ENCODE measurements at places on chromosomes 2 and 18. TPM values are rescaled to one million over a fixed set of nuclear protein-coding genes. Genes with fewer than 3 reads are reported as not detected.

DNA sequence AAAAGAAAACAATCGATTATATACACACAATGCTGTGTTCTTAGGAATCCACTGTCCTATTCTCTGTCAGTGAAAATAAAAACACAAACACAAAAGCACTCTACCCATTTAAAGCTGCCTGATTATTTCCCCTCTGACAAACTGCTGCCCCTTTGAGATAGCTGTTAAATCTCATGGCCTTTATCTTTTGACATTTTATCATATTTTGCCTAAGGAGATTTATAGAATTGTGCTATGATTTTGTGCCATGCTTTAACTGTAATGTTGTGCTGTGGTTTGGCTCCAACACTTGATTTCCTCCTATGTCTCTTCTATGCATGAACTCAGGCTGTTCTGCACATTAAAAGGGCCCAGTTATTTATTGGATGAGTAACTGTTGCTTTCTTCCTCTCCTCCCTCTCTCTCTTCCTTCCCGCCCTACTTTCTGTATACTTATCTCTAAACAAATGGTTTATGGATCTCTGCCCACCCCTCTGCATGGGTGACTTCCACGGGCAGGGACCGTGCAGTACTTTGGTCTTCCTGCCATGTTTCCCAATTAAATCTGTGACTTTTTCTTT, 1096.6 kb downstream of the TSN start:
- no peak overlapping the region for H3K27ac ChIP-seq
- no peak for DNase-seq
- H3K4me1 ChIP-seq: no peaks in the 10 kb centered on the region
- no peak overlapping the region for H3K4me3 ChIP-seq

GRCh38 chr18:49613141-49613640, 51.3 kb downstream of the LIPG start:
- no peak overlapping the region for H3K4me3 ChIP-seq
- no peak for DNase-seq
- H3K27ac ChIP-seq: no peak overlapping the region
- H3K27me3 ChIP-seq: peaks cover 9% of the 10 kb centered on the region
- no peaks in the 10 kb centered on the region for H3K4me1 ChIP-seq

GRCh38 chr2:10524851-10525572, 76.9 kb upstream of the ODC1 start:
- H3K36me3 ChIP-seq: no peaks in the 10 kb centered on the region

DNA sequence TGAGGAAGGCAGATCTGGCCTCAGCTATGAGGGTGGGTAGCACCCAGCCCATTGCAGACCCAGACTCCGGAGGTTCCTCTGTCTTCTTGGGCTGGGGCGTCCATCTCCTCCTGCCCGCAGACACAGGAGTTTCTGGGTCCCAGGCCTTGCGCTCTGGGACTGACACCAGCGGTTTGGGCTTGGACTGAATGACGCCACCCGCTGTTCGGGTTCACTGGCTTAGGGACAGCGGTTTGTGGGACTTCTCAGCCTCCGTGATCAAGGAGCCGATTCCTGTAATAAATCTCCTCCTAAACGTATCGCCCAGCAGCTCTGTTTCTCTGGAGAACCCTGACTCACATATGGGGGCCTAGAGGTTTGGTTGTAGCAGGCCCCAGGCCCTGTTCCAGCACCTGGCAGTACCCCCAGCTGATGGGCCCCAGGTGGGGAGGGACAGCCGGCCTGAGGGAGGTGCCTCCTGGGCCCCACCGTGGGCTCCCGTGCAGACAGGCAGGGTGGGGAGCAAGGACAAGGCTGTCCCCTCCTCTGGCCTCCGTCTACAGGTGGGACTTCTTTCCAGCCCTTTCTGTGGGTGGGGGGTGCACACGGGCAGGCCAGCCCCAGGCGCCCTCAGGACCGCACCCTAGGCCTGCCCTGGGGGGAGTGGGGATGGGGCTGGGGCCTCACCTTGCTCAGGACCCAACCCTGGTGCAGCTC, 4.5 kb upstream of the AQP12A start:
- H3K4me1 ChIP-seq: peaks cover 11% of the 10 kb centered on the region
- no peaks in the 10 kb centered on the region for H3K36me3 ChIP-seq
- H3K27ac ChIP-seq: no peak overlapping the region
- DNase-seq: no peak
- H3K27me3 ChIP-seq: no peaks in the 10 kb centered on the region
- no peak overlapping the region for H3K4me3 ChIP-seq

GRCh38 chr18:68642003-68642402, 72.9 kb downstream of the TMX3 start:
- DNase-seq: no peak
- H3K36me3 ChIP-seq: no peaks in the 10 kb centered on the region
- H3K27me3 ChIP-seq: peaks cover 19% of the 10 kb centered on the region
- H3K4me1 ChIP-seq: no peaks in the 10 kb centered on the region
- H3K4me3 ChIP-seq: no peak overlapping the region
- H3K27ac ChIP-seq: no peak overlapping the region

- no peaks in the 10 kb centered on the region for H3K4me1 ChIP-seq
- DNase-seq: no peak
- H3K36me3 ChIP-seq: no peaks in the 10 kb centered on the region
- no peaks in the 10 kb centered on the region for H3K27me3 ChIP-seq
- no peak overlapping the region for H3K4me3 ChIP-seq
Observed at GRCh38 chr2:4715065-4715464, 977.1 kb upstream of the SOX11 start.

DNA sequence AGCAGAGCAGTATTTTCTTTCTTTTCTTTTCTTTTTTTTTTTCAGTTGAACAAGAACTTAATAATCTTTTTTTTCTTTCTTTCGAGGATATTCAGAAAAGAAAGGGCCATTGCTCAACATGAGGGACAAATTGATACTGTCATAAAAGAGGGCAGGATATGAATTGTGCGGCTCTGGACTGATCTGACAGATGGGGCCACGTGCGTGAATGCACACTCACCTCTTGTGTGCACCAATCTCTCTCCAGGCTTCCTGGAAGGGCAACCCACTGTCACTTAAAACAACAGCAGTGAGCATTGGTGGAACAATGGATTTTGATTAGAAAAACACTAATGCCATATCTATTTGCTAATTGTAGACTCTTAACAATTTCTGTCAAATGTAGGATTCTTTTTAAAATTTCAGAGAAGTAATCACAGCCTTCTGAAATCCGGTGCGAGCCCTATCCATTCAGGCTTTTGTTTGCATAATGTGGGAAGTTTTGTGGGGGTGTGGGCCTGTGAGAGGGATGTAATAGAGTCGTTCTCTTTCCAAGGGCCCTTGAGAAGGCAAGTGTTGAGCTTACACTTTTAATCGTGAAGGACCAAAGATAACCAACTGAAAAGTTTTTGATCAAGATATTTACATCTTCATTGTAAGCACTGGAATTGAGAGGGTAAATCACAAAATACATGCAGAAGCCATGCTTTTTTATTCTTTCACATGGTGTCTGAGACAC, 298.8 kb downstream of the SP3 start:
- no peak overlapping the region for H3K4me3 ChIP-seq
- H3K36me3 ChIP-seq: no peaks in the 10 kb centered on the region
- H3K27ac ChIP-seq: no peak overlapping the region
- H3K27me3 ChIP-seq: peaks cover 31% of the 10 kb centered on the region
- H3K4me1 ChIP-seq: no peaks in the 10 kb centered on the region

GRCh38 chr2:26532301-26533250, 54.7 kb upstream of the OTOF start:
- H3K36me3 ChIP-seq: no peaks in the 10 kb centered on the region
- H3K27ac ChIP-seq: no peak overlapping the region
- DNase-seq: no peak
- H3K4me3 ChIP-seq: no peak overlapping the region
- no peaks in the 10 kb centered on the region for H3K27me3 ChIP-seq

GRCh38 chr18:63005306-63005705, 290.0 kb downstream of the PHLPP1 start:
- H3K27ac ChIP-seq: no peak overlapping the region
- no peaks in the 10 kb centered on the region for H3K36me3 ChIP-seq
- no peaks in the 10 kb centered on the region for H3K4me1 ChIP-seq
- no peak overlapping the region for H3K4me3 ChIP-seq

CCDC141 gene
- total RNA-seq: 2.6 TPM

HOXD11 gene
- total RNA-seq: not detected

CEBPZOS gene
- 36.3 TPM for total RNA-seq
